Body of pancreas (tissue), 4 donors: ENCODE measurements at places on chromosomes 7 and 10.

GRCh38 chr10:1495915-1496517 is 241.3 kb downstream of the ADARB2 start:
- no peak for DNase-seq

- DNase-seq, result no peak
Measured at GRCh38 chr10:83517456-83517855, 621.9 kb upstream of the GHITM start.

DNA sequence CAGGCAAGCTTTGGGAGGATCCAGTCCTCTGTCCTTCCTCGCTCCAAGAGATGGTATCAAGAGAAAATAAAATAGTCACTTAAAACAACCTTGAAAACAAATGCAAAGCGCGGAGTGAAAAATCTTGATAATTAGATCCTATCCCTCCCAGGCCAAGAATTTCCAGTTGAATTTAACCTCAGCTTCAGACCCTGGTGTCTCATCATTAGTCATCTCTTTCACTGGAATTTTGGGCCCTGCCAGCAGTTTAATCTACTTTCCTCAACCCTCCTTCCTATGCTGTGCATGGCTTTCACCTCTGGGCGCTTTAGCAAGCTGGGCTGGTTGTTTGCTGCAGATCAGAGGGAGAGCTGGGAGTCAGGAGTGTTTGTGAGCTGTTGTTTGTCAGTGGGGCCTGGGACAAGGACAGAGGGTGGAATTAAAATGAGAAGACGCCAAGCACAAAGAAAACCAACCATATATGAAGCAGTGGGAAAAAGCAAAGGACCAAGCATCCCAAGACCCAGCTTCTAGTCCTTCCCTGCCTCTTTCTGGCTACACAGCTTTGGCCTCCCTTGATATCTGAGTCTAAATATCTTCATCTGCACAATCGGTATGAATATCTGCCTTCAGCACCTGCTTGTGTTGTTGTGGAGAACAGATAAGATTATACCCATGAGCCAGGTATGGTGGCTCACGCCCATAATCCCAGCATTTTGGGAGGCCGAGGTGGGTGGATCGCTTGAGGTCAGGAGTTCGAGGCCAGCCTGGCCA is 13.5 kb downstream of the MYOF start:
- DNase-seq, result no peak

GRCh38 chr7:113199841-113200240 is 81.5 kb upstream of the SMIM30 start:
- peak; percentile 12 for DNase-seq

DNA sequence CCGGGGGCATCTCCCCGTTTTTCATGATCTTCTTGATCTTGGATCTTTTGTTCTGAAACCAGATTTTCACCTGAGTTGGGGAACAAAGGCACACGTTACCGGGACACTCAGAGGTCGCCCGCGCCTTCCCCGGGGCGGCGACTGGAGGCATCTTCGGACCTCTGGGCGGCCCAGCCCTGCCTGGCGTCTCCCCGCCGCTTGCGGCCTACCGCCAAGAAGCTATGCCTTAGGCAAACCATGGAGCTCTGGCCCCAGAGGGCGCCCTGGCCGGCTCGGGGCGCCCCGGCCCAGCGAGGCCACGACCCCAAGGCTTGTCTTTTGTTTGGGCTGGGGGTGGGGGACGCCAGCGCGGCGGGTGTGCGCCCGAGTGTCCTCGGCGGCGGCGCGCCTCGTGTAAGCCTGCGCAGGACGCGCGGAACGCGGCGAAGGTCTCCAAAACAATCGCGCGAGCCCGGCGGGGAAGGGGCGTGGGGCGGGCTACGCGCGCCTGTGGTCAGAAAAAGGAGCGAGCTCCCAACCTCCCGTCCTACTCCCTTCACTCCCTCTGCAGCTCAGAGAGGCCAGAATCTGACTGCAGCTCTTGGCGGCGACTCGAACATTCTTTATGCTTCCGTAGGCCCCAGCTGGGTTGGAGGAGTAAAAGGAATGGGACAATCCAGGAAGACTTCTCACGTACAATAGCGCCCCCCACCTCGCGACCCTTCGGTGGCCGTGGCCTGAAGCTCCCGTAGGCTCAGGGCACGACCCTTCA is 3.5 kb downstream of the DLX5 start:
- no peak for DNase-seq

DNA sequence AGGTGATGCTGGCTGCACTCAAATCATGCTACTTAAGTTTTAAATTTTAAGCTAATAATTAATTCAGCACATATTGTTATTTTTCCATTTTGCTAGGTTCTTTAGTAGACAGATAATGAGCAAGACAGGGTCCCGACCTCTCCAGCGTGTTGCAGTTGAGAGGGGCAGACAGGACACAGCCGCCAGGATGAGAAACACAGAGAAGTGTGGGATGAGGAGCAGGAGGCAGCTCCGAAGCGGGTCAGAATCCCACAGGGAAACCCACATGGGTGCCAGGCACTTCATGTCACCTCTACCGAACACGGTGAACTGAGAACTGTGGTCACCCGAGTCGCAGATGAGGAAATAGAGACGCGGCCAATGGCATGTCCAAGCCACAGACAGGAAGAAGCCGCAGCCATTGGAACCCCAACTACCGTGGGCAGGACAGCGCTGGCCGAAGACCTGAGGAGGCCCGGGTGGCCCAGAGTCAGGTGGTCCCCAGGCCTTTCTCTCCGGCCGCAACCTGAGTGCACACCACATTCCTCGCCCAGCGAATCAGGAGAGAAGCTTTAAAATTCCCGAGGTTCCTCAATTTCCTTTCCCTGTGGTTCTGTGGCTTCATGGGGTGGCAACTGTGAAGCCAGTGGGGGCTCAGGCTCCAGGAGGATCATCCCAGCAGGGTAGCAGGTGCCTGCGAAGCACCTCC is 213.0 kb downstream of the DNAJB6 start:
- DNase-seq, result no peak

- no peak for DNase-seq
Measured at GRCh38 chr10:12513775-12514673, 164.7 kb downstream of the CAMK1D start.

DNA sequence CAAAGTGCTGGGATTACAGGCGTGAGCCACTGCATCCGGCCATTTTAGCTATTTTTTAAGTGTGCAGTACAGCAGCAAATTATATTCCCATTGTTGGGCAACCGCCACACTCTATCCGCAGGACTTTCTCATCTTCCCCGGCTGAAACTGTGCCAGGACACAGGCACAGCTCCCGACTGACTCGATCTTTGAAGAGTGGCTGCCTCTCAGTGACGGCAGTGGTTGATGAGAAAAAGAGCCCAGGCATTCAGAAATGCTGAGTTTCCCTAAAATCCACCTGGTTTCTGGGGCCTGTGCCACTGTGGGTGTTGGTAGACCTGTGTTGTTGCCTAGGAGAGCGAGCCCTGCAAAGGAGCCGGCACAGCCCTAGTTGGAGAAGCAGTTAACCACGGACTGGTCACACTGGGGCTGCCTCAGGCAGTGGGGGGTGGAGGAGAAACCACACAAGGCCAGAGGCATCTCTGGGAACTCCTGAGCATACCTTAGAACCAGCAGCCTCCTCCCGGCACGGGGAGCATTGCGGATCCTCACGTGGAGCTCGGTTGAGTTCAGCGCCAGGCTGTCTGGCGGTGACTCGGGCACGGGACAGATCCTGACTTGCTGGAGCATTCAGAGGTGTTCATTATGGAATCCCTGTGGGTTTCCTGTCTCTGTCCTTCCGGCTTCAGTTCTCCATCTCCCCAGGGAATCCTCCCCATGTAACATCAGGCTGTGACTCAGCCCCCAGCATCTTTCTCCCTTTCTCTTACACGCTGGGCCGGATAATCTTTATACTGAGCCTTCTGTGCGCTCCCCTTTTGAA is 16.2 kb downstream of the PFKFB3 start:
- DNase-seq, result no peak

GRCh38 chr7:113890331-113891030 is 28.3 kb downstream of the PPP1R3A start:
- DNase-seq, result no peak

DNA sequence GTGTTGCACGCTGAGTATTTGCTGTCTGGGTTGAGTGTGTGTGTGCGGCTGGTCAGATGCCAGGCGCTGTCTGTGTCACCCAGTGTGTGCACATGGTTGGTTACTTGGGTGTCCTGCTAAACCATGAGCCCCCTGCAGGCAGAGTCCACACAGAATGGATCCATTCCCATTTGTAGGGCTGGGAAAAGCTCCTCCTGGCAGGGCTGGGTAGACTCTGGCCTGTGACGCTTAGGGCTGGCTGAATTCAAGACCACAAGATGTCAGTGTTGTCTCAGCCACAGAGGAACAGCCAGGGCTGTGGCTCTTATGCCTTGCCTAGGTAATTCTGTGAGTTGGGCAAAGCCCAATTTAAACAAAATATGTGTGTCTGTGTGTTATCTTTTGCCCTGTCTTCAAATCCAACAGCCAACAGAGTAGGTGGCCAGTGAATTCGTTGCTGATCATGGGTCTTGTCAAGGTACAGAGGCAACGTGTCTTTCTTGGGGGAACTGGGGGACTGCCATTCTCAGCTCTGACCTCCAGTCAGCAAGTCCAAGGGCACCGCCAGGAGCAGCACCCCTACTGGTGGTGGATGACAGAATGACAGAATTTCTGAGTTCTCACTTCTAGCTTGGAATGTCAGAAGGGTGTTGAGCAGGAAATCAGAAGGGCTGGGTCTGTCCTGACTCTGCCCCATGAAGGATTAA is 285.1 kb downstream of the CCSER2 start:
- DNase-seq, result peak; percentile 25

DNA sequence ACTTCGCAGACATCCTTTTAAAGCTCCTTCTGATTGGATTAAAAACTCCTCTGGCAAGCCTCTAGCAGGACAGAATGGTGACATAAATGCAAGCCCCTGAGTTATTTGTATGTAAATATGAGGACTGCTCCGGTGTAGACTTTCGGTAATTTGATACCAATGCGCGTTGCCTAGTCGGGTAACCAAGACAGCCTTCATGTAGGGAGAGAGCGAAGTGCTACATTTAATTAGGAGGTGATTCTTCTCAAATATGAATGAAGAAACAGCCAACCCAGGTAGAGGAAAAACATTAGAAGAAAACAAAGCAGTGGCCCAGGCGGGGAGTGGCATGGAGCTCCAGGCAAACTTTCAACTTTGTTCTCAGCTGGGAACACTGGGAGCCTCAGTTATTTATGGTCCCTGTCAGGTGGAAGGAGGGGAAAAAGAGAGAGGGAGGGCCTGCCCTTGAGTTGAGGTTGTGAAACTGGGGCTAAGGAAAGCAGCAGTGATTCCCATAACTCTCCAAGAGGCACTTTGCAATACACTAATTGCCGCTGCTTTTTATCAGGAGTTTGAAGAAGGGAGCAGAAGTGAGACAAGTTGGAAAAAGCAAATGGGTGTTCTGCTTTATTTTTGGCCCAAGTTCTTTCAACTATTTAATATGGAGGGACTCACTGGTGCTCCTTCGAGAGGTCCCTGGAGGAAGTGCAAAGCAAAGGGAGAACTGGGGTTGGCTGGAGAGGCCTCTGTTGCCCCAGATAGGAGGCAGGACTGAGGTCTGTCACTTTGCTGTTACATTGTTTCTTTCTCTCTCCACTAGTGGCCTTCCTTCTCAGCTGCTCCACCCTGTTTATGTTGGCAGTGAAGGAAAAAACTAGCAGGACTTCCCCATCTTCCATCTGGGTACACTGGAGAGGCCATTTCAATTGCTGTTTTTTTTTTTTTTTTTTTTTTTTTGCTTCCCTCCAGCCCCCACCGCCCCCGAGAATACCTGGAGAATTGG is 234.6 kb upstream of the CCDC6 start:
- DNase-seq, result no peak

DNA sequence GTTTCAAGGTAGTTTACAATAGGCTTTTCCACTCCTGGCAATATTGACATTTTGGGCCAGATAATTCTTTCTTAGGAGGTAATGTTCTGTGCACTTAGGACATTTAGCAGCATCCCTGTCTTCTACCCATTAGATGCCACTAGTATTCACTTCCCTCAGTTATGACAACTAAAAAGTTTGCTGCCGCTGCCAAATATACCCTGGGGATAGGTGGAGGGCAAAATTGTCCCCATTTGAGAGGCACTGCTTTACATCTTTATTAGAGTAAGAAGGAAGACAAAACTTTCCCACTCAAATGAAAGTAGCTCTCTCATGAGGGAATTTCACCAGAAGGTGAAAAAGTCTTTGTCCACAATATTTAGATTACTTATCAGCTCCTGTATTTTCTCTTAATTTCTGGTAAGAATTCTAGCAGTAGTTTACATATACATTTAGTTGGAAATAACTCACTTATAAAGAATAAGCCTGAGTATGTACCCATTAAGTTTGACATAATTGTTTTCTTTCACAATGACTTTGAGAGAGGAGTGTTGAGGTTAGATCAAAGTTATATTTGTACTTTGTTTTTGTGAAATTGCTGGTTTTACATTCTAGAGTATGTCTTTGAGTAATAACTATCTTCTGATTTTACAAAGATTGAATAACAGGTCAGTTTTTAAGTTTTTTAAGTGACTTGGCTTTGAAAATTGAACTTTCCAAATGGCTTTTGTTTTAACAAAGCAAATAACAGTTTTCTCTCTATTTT is 46.0 kb downstream of the HELLS start:
- DNase-seq, result no peak

- no peak for DNase-seq
Measured at GRCh38 chr10:24177636-24178035, 31.3 kb upstream of the KIAA1217 start.

DNA sequence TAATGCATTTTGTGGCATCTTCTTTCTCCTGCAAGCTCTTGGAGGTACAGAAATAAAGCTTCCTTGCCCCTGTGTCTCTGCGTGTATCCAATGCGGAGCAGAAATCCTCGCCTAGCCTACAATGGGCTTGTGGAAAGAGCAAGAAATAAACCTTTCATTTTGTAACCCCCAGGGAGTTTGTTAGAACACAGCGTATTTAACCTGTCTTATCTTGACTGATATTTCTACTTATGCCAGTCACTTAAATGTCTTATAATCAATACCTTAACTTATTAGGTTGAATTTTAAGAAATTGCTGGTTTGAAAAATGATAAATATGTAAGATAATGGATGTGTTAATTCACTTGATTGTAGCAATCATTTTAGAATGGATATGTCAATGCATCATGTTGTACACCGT is 629.8 kb upstream of the IGFBP3 start:
- no peak for DNase-seq

- no peak for DNase-seq
Measured at GRCh38 chr7:135189961-135190360, 19.5 kb upstream of the CYREN start.

GRCh38 chr10:11546581-11546980 is 64.9 kb downstream of the USP6NL start:
- DNase-seq, result no peak

DNA sequence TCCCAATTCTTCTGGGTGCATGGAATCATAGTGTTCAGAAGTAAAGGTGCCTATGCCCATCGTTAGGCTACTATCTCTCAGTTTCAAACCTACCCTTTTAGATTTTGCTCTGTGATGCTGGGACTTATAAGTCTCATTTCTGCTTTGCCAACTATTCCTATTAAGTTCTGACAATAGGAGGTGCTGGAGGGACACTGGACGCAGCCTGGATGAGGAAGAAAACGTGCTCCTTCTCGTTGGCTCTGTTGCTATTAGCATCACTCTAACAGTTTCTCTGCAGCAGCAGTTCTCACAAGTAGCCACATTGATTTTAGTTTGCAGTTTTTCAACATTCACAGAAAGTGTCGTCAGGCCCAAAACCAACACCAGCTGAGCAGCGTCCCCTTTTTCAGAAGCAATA is 72.4 kb downstream of the ABCC2 start:
- DNase-seq, result no peak

GRCh38 chr10:104589871-104590270 is 51.2 kb upstream of the SORCS3 start:
- no peak for DNase-seq

- no peak for DNase-seq
Measured at GRCh38 chr10:113720386-113720785, 31.1 kb upstream of the PLEKHS1 start.
